Activated T-helper 1 cell treated with Interleukin-2 at 50 U/mL for 16 hours (primary cell): ENCODE measurements at places on chromosomes 3 and 15.

- peak; percentile 69 for DNase-seq
Measured at GRCh38 chr3:197949778-197950676, at the start of gene RPL35A. TSS of gene RPL35A (plus strand) at chr3:197950190. CDS start at chr3:197950968, 778 bp downstream.

GRCh38 chr15:39502611-39503195 is 78.2 kb upstream of the THBS1 start:
- DNase-seq = no peak

DNA sequence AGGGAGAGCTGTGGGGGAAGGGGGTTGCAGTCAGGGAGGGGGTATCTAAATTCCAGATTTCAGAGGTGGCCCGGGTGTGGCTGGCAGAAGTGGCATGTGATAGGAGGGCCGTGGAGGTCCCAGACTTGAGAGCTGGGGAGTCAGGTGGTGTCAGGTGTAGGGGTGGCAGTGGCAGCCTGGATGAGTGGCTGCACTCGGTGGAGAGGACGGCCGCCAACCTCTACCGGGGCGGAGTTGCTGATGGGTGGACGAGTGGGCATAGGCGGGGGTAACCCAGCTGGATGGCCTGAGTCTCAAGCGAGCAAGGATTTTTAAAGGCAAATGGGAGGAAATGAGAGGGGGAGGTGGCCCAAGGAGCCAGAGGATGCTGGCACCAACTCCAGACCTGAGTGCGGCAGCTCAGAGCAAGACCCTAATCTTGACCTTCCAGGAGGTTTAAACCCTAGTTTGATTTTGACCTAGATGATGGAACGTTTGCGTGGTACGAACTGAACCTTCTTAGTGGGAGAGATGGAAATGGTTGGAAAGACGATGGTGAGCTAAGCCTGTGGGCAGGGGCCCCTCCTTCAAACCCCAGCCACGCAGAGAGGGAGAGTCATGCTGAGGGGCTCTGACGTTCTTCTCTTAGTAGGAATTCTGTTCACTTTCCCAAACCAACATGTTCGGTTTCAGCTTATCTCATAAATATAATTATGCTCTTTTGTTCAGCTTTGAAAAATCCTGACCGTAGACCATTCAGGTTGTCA is 8.0 kb downstream of the TRAK1 start:
- DNase-seq = no peak

GRCh38 chr3:58776231-58776630 is 109.7 kb upstream of the FAM3D start:
- no peak for DNase-seq

DNA sequence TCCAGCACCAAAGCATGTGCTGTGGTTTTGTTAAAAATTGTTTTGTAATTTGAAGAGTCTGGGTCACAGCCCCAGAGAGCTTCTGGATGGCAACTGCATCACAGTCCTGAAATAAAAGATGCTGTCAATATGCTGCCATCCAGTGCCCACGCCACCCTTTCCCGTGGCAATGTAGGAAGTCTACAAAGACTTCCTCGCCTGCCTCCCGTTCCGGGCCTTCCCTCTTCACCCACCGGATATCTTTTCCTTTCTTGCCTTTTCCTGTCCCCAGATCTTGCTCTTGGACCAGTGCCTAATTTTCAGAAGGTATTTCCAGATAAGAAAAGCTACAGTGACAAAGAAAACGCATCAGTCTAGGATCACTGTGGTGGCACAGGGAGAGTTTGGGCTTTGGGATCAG is 85.3 kb upstream of the RNU6-1 start:
- DNase-seq = no peak
